Stimulated activated CD8-positive, alpha-beta memory T cell treated with anti-CD3 and anti-CD28 coated beads, Interleukin-4, amount 100 ng/mL, for 4 hours (primary cell): ENCODE measurements at places on chromosomes 3 and 15.

DNA sequence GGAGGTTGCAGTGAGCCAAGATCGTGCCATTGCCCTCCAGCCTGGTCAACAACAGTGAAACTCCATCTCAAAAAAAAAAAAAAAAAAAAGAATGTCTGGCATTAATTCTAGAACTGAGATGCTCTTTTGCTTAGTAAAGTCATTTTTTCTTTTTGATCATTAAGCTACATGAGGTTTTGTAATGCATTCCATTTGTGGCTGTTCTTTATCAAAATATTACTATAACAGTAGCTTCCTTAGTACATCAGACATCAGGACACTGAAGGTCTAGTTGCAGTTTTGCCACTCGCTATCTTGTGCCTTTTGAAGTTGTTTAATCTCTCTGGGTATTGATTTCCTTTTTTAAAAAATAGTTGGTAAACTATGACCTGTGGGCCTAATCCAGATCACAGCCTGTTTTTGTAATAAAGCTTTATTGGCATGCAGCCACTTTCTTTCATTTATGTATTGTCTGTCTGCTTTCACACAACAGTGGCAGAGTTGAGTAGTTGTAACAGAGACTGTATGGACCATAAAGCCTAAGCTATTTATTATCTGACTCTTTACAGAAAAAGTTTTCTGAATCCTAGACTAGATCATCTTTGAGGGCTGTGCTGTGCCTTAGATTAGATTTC is 76.6 kb downstream of the SLC25A26 start:
- no peak for DNase-seq

GRCh38 chr3:23874359-23875112 is 42.3 kb downstream of the NKIRAS1 start:
- no peak for DNase-seq

GRCh38 chr3:186979852-186980251 is 49.5 kb downstream of the ST6GAL1 start:
- no peak for DNase-seq

DNA sequence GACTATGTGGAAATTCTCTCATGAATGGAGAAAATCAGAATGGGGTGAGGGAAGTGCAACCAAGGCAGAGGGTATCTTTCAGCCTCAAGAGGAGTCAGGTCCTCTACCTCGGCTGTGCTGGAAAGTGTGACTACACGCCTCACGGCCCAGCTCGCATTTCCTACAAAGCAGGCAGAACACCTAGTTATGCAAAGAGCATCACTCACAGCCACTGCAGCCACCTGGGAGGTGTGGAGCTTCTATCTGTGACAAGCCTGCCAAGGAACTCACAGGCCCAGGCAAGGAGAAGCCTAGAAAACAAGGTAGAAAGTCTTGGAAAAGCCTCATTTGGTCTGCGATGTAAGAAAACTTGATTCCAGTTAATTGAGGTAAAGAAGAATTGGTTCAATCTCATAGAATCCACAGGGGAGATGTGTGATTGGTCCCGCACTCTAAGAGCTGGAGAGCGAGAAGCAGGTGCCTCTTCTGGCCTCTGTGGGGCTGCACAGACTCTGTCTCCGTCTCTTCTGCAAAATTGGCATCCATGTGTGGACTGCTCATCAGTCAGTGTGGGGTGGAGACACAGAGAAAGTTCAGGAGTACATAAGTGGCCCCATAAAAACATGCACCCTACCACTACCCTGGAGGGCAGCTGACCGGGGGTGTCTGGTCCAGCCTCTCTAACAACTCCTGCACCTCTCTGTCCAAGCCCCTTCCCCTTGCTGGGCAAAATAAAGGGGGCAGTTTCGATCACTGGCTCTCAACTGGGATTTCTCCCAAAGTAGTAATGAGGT is 76.8 kb downstream of the TAMM41 start:
- DNase-seq: no peak

DNA sequence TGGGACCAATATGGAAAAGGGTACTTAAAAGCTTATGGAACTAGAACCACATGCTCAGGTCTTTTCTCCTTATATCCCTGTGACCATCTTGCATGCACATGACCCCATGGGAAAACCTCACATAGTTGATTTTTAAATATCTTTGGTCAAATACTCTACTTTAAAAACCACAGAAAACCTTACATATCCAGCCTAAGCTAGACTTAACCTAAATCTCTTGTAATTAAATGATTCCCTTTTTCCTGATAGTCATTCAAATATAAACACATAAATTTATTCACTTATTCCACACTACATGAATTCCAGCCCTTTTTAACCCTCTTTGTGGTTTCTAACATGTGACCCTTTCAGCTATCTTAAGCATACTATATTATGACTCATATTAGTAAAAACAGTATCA is 46.8 kb downstream of the DNAJC13 start:
- DNase-seq: no peak
